Activated CD4-positive, alpha-beta T cell treated with anti-CD3 and anti-CD28 coated beads, Interleukin-2, Interleukin-4, amounts not matched to agents 100 ng/mL and 50 ng/mL, durations not matched to agents 16 hours and 8 hours (primary cell): ENCODE measurements at places on chromosomes 7 and 10.

- no peak for DNase-seq
Measured at GRCh38 chr7:110835849-110836248, 255.1 kb upstream of the LRRN3 start.

GRCh38 chr10:27911011-27911410 is 87.9 kb downstream of the ODAD2 start:
- no peak for DNase-seq

GRCh38 chr7:25788961-25789620 is 362.9 kb upstream of the NFE2L3 start:
- DNase-seq = no peak

DNA sequence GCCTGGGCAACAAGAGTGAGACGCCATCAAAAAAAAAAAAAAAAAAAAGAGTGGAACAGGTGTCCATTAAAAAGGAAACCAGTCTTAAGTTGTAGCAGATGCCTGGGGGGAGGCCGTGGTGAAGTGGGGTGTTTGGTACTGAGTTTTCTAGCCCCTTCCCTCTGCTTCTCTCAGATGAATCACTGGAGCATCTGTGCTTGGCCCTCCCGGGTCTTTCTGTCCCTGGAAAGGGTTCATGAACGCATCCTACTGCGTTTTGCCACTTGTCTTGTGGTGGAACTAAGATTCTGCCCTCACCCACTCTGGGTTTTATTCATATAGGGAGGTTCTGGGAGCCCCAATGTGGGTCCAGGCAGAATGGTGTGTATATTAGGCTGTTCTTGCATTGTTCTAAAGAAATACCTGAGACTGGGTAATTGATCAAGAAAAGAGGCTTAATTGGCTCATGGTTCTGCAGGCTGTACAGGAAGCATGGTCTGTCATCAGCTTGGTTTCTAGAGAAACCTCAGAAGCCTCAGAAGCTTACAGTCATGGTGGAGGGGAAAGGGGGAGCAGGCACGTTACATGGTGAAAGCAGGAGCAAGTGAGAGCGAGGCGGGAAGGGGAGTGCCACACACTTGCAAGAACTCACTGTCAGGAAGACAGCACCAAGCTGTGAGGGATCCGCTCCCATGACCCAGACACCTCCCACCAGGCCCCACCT is 63.5 kb downstream of the CAMK1D start:
- peak; percentile 50 for DNase-seq

DNA sequence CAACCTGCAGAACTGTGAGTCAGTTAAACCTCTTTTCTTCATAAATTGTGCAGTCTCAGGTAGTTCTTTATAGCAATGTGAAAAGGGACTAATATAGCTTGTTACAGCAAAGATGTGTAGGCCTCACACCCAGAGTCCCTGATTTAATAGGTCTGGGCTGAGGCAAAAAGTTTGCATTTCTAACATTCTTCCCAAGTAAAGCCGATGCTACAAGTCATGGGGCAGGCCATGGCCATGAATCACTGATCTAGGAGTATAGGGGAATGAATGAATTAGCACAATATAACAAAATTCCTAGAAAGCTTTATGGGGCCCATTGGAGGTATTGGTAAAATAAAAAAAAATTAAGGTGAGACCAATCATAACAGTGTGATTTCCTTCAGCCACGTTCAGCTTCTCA is 11.5 kb upstream of the AASS start:
- DNase-seq = no peak

GRCh38 chr7:1290679-1291356 is 58.1 kb downstream of the UNCX start:
- no peak for DNase-seq

DNA sequence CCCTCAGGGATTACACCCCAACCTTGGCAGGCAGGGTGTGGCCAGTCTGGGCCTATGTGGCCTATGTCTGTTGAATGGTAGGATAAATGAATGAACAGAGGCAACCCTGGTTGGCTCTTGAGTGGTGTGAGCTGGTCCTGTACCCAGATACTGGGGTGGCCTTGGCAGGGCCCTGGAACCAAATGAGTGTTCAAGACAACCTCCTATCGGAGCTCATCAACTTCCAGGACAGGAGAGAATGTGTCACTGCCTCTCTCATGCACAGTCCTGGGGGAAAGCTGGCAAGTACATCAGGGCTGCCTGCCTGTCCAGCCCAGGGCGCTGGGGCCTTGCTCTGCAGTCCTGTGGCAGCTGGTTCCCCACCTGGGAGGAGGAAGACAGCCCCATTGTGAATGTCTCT is 271.6 kb downstream of the CALN1 start:
- no peak for DNase-seq

- DNase-seq = no peak
Measured at GRCh38 chr7:13442226-13442625, 547.2 kb downstream of the ETV1 start.

- DNase-seq = no peak
Measured at GRCh38 chr10:26249681-26250080, 33.1 kb downstream of the GAD2 start.

DNA sequence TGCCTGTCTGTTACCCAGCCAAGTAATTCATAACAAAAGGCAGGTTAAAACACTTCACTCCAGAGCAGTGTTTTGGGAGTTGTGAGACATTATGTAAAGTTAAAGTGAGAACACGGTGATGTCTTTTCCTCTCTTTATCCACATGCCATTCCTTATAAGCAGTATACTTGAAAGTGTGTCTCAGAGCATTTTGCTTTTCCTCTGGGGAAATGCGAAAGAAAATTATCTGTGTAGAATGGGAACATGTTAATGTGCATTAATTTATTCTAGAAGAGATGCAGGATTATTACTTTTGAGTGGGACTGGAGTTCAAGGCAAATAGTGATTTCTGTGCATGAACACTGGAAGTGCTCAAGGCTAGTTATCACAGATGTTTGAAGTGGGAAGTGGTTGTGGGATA is 170.4 kb downstream of the PLXDC2 start:
- DNase-seq = no peak

DNA sequence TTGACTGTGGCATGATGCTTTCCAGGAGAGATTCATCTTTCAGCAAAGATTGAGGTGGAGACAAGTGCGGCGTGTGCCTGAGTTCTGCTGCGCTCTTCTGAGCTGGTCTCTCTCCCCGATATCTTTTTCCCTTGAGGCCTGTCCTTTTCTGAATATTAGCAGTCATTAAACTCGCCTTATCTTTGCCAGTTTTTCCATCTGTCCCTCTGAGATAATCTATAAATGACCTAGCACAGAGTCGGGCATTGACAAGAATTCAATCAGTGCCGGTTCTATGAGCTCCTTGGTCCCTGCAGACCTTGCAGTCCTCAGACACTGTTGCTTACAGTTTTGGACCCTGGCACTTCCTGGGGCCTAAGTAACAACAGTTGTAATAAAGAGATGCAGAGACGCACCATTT is 89.7 kb upstream of the IKZF1 start:
- DNase-seq = no peak

DNA sequence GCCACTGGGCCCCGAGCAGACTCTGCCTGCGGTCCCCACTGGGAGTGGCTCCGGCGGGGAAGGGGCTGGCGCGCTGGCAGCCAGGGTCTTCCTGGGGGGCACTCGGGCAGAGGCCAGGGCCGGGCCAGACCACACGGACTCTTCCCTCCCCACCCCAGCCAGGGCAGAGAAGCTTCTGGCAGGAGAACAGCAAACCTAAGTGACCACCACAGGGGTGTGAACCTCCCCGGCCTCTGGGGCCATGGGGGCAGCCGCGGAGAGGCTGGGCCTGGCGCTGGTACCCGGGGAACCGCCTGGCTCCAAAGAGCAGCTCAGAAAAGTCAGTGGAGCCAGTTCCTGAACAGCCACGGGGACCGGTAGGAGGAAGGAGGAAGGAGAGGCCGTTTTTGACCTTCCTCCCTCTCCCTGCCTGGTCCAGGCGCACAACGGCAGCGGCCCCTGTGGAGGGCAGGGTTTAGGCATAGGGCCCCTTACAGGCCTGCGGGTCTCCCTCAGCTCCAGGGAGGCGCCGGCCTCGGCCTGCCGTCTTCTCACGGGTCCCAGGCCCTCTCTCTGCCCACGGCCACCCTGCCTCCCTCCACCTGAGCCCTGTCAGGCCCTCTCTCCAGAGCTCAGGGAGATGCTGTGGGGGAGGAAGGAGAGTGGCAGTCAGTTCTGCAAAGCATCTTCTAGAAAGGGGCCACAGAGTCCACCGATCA is 51.8 kb downstream of the TMEM209 start:
- DNase-seq = no peak

- no peak for DNase-seq
Measured at GRCh38 chr7:115356139-115356746, 434.3 kb downstream of the MDFIC start.

- DNase-seq = peak; percentile 45
Measured at GRCh38 chr10:788796-789748, 99.6 kb upstream of the DIP2C start.

DNA sequence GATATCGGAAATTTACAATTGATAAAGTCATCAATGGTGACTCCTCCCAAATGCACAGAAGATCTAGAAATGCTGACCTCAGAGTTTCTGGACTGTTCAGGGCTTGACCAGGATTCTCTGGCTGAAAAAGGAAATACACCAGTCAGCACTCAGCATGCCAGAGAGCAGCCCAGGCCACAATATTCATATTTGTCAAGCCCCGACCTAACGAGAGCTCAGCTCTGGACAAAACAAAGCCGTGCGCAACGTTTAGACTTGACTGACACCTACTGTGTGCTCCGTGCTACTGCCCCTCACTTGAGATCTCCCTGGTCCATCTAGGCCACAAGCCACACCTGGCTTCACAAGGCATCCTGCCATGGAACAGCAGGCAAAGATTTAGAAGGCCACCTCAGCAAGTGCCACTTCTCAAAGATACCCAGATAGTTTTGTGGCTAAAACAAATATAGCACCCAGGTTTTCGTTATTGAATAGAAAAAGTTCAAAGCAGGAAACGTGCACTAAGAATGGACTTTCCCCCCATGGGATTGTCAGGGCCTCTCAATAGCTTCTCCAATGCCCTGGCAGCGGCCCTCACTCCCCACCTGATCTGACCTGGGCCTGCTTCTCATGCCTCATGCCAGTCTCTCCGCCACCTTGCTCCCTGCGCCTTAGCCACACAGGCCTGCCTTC is 218.3 kb downstream of the FAM107B start:
- DNase-seq = peak; percentile 25

- DNase-seq = peak; percentile 41
Measured at GRCh38 chr10:84156768-84157167, 16.8 kb upstream of the GPR15LG start.

DNA sequence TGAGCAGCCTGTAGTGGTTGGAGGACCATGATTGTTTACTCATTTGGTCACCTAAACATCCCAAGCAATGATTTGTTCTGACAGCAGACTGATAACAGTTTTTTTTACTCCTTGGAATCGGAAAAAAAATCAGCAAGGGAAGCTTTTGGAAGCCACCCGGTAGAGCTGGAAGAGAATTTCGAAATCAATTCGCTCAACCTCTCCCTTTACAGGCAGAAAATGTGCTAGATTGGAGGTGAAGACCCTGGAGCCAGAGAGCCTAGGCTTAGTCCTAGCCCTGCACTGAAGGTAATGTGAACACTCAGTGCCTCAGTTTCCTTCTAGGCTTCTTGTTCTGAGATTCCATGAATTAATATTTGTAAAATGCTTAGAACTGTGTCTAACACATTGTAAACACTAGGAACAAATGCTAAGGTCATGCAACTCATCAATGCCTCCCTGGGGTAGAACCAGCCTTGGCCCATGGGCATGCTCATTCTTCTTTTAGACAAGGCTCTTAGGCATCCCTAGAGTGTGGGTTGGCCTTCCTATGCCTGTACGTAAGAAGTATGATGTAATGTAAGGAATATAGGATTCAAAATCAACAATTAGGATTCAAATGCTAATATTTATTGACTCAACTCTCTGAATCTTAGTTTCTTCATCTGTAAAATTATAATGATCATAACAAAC is 52.7 kb downstream of the MET start:
- no peak for DNase-seq

DNA sequence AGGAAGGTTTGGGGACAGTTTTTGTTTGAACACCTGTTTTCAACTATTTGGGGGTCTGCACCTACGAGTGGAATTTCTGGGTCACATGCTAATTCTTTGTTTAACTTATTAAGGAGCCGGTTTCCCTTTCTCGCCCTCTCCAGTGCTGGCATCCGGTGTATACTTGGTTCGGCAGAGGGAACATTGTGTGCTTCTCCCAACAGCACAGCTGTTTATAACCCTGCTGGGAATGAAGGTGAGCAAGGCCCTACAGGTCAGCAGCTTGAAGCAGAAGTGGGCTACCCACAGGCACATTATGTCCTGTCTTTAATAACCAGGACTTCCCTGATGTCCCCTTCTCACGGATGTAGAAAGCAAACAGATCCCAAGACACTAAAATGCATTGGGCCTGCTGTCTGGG is 87.5 kb upstream of the PDCD4 start:
- no peak for DNase-seq
